ENCODE measurements at places on chromosomes 2 and 18.

DNA sequence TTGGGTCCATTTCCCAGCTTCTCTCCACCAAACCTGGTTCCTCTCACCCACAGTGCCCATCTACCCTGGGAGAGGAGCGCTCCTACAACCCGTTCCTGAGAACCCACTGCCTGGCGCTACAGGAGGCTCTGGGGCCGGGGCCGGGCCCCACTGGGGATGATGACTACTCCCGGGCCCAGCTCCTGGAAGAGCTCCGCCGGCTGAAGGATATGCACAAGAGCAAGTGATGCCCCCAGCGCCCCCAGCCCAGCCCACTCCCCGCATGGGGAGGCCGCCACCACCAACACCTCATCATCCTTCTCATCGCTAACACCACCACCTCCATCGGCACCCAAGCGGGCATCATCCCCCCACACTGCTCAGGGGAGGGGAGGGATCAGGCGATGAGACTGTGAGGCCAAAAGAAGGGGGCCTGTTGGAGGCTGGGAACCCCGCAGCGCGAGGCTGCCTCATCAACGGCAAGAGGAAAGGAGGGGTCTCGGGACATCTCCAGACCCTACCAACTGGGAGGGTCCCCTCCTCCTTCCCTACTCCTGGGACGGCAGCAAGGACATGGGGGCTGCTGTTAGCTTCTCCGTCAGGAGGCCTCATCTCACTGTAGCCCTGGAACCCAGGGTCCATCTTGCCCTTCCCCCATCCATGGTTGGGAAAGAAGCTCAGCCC lies 11.8 kb upstream of the CATIP start:
- DNase-seq, result no peak

DNA sequence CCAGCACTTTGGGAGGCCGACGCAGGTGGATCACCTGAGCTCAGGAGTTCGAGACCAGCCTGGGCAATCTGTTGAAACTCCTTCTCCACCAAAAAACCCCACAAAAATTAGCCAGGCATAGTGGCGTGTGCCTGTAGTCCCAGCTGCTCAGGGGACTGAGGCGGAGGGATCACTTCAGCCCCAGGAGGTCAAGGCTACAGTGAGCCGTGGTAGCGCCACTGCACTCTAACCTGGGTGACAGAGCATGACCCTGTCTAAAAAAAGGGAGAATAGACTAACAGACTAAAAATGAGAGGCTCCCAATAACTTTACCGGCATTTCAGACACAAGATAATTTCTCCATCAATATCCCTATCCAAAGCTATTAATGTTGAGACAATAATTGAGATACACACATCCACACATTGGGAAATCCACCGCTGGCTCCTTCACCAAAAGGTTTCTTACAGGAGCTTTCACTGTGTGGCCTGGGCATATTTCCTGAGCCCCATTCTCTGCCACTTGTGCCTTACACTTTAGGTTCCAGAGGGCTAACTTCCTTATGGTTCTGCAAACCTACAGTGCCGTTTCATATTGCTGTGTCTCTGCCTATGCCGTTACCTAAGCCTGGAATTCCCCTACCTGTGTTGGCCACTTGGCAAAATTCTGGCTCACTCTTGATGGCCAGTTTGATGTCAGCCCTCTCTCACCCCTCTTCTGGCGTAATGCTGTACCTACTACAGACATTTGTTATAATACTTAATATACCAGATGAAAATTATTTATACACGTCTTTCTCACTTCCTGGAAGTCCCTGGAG lies 115.8 kb upstream of the ZFP36L2 start:
- no peak for DNase-seq

- DNase-seq, result no peak
Observed at GRCh38 chr18:35573531-35573930, 8.0 kb upstream of the GALNT1 start.

- DNase-seq, result no peak
Observed at GRCh38 chr2:158458617-158458920, 1.8 kb downstream of the PKP4 start.

- no peak for DNase-seq
Observed at GRCh38 chr2:162330881-162331280, 12.4 kb upstream of the IFIH1 start.

DNA sequence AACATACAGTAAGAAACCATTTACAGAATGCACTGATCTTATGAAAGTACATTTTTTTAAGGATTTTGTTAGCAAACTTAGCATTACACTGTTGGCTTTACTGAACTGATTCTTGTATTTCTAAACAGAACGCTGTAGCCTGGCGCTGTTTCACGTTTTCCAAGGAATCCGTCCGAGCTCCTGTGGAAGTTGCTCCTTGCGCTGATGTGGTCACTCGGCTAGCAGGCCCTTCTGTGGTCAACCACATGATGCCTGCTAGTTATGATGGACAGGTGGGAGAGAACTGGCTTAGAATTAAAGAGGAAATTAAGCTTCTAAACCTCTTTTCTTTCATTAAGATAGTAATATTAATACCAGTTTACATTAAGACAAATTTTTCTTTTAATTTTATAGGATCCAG lies 76.8 kb downstream of the CEP192 start:
- no peak for DNase-seq

Measured in dermis microvascular lymphatic vessel endothelial cell (primary cell).